CD4-positive, CD25-positive, alpha-beta regulatory T cell (primary cell): ENCODE measurements at places on chromosomes 16 and 17.

GRCh38 chr16:25625620-25626019 is 66.1 kb upstream of the HS3ST4 start:
- no peak for DNase-seq

DNA sequence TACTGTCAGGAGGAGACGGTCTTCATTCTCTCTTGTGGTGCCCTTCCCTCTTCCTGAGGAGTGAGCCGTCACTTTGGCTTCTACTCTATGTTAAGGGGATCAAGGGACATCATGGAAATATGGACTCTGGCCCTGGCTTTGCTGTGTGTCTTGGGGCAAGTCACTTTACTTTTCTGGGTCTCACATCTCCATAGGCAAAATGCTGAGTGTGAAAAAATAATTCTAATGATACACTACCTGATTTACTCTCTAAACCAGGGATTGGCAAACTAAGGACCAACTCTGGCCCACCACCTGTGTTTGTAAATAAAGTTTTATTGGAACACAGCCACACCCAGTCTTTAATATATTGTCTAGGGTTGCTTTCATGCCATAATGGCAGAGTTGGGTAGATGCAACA is 548.7 kb upstream of the CDH5 start:
- no peak for DNase-seq

GRCh38 chr17:64335486-64335885 is 55.2 kb downstream of the PECAM1 start:
- DNase-seq: no peak

DNA sequence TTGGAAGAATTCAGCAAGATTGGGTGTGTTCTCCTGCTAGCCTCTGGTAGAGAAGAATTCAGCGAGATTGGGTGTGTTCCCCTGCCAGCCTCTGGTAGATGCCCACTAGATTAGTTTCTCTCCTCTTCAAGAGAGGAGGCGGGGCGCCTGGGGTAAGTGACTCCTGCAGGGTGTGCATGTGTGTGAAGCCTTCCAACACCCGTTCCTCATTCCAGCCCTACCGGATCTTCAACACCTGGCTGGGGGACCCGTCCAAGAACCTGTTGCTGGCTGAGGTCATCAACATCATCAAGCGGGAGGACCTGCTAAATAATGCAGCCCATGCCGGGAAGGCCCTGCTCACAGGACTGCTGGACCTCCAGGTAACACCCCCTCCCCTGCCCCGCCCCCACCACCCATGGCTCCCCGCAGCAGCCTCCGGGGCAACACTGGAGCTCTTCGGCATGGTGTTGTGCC is 21.3 kb downstream of the TMEM186 start:
- no peak for DNase-seq

- no peak for DNase-seq
Measured at GRCh38 chr16:66845791-66846221, 1.6 kb downstream of the CA7 start.

DNA sequence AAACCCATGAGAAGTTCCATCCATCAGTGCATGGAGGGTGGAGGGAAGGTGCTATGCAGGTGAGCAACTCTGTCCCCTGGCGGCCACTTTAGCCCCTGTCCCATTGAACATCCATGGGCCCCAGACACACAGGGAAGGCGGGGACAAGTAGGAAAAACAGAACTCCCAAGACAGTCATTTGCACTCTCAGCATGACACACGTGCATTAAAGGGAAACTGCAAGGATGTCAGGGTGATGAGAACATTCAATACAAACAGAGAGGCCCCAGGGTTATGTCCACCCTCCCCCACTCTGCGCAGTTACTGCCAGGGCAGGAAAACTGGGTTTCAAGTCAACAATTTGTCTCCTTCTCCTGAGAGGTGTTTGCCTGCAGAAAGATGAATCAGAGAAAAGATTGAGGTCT is 44.0 kb upstream of the AKTIP start:
- DNase-seq: no peak

- no peak for DNase-seq
Measured at GRCh38 chr16:85729452-85730185, 21.3 kb downstream of the C16orf74 start.

DNA sequence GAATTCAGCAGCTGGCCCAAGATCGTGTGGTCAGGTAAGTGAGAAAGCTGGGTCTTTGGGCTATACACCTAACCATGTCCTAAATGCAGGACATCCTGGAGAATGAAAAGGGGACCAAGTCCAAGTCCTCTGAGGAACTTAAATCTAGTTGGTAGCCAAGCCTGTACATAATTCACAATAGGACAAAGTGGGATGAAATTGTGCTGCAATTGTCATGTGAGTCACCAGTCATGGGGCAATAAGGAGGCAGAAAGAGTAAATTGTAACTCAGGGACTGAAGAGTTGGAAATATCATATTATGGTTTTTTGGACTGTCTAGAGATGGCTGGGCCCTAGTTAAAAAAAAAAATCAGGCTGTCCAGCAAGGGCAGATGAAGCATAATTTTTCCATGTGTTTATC is 202.6 kb downstream of the CYLD start:
- no peak for DNase-seq
